ENCODE measurements at places on chromosomes 1 and 21.

DNA sequence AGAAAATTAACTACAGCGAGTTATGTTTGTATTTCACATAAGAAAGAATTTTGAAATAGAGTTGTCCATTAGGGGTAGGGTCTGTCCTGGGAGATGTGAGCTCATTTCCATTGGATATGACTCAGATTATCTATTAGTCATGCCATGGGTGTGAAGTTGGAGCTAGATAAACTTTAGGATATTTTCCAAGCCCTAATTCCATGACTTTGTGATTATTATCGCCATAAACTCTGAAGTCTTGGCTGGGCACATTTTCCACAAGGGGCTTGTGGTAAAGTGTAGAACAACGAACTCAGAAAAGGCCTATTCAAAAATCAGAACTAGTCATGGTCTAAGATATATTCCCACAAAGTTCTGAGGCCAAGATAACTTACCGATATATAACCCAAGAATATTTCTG is 396.6 kb downstream of the DPYD start:
- DNase-seq, result no peak

GRCh38 chr1:226887006-226887405 is 16.6 kb downstream of the PSEN2 start:
- no peak for DNase-seq

GRCh38 chr1:112061901-112062320 is 72.4 kb upstream of the KCND3 start:
- no peak for DNase-seq

DNA sequence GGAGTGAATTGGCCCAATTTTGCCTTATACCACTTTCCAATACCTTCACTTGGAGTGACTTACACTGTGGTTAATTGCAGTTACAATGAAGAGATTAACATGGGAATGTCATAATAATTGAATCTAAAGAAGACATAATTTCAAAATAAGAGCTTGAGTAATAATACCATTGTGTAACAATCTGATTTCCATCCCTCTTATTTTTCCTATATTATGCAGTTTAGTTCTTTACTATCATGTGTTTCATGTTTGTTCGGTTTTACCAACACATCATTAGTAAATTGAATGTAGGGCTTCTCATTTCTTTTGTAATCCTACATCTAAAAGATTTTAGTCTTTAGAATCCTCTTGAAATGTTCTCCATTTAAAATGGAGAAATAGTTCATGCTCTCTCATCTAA is 19.2 kb upstream of the XPR1 start:
- DNase-seq, result no peak

All from breast epithelium (tissue), 4 donors.